ENCODE measurements at places on chromosomes 4 and X.

GRCh38 chr4:153222707-153223426 lies 18.6 kb downstream of the TRIM2 start:
- peak; percentile 18 for DNase-seq

GRCh38 chr4:183941964-183942363 lies 36.9 kb downstream of the STOX2 start:
- DNase-seq: no peak

DNA sequence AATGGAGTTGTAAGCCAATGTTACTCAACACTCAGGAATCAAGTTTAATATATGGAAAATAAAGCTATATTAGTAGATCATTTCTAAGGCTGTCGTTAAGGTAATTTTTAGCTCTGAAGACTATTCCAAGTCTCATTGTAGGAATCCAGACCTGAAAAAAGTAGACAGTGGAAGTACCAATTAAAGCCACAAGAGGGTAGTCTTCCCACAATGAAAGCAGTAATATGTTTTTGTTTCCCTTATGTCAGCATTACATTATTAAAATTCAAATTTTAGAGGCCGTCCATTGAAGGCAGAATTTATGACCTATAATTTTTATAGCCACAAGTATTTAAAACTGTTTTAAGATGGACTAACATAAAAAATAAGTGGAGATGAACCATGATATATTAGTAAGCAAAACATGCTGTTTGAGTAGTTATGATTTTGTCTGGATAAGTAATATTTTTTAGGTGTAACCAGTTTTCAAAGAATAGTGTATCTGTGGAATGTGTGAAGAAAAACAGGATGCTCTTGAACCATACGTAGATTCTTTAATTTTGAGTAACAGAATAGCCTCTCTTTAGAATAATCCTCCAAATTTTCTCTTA lies 372.6 kb upstream of the TECRL start:
- DNase-seq: no peak

DNA sequence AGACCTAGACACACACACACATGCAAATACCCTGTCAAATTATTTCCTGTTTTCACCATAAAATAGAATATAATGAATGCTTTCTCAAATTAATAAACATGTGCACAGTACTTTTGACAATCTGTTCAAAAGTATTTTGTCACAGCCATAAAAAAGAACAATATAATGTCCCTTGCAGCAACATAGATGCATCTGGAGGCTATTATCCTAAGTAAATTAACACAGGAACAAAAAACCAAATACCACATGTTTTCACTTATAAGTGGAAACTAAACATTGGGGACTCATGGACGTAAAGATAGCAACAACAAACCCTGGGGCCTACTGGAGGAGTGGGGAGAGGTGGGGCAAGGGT lies 15.5 kb downstream of the RAB40A start:
- no peak for DNase-seq

GRCh38 chrX:51336584-51336983 lies 4.0 kb downstream of the NUDT10 start:
- DNase-seq: no peak

DNA sequence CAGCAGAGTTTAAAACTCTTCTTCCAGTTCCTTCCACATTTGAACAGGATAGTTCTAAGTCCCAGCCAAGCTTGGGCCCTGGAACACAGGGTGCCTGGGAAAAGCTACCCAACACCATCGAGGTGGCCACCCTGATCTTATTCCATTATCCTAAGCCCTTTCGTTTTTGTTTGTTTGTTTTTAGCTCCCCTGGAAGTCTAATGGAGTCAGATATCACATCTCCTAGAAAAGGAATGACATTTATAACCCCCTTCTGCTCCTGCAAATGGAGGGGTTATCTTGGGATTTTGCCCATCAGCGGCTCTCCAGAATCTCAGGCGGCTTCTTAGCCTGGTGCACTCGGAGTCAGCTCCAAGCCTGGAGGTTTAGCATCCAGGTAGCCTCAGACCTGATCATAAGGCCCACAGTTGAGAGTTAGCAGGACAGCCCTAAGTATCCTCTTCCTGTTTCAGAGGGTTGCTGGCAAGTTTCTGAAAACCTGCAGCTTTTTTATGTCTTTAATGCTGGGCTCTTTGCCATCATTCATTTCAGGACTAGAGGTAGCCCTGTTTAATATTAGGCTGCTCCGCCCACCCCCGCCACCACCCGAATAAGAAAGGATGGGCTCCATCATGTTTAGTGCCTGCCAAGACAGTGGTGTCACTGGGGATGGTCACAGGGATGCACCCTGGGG lies 230.0 kb upstream of the LNX1 start:
- no peak for DNase-seq

DNA sequence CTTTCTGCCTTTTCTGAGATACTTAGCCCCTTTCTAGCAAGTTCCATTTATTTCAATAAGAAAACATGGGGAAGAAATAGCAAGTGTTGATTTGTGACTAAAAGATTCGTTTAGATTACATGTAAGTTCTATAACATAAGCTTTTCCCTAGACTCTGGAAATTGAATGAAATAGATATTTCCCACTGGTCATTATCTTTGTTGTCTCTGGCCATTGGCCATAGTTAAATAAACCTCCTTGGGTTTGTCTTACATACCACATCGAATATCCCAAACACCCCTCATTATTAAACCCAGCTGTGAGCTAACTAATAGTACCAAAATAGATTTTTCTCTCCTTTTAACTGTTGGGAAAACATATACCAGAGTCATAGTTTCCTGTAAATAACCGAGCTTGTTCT lies 534.8 kb downstream of the IQCM start:
- no peak for DNase-seq

- no peak for DNase-seq
These were observed 13.6 kb upstream of the C4orf50 start for GRCh38 chr4:6031846-6032245.

GRCh38 chr4:74361671-74362070 lies 3.3 kb upstream of the EREG start:
- no peak for DNase-seq

GRCh38 chrX:85244450-85245211 lies 840 bp downstream of the ZNF711 start:
- no peak for DNase-seq

DNA sequence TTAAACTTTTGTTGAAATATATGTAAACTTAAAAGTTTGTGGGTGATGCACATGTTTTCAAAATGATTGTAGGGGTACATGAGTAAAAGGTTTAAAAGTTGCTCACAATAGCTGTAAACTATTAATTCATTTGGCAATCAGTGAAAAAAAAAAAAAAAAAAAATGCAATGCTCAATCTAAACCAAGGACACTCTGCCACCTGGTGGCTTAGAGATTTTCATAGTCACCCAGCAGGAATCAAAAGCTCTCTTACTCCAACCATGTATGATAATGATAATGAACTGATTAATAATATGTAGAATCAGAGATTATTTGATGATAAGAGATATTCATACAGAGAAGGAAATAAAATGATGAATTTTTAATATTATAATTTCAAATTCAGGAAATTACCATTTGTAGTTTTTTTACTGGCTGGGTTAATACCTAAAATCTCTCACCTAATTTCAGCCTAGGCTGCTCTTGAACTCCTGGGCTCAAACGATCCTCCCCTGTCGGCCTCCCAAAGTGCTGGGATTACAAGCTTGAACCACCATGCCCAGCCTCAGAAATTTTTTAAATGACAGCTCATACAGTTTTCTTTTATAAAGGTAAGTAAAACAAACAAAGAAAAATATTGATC lies 46.9 kb upstream of the SLC25A4 start:
- no peak for DNase-seq

DNA sequence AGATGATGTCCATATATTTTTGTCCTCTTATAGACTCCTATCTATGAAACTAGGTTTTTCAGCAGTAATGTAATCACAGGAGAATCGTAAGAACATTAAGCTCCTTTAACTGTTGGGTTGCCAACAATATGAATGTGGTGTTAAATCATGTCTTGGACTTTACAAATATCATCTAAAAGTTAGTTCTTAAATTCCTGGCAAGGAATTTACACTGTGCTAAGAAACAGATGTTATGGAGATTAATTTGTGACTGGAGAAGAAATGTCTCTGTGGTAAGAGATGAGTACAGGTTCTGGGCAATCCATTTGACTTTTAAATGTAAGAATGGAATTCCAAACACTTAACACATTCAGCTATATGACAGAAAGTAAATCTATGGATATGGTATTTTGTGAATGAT lies 34.6 kb downstream of the CNKSR2 start:
- no peak for DNase-seq

DNA sequence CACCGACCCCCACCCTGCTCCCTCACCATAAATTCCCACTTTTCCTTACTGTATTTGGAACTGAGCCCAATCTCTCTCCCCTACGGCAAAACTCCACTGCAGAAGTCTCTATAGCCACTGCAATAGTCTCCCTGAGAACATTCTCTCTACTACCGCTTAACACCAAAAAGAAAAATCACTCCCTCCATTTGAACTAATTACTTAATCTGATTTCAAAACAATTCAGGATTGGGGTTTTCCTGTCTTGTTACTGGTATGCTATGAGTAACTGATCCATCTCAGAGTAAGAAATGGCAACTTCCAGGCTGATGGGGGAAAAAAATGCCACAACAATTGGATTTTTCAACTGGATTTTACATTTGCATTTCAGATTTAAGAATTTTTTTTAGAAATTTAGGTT lies 5.8 kb downstream of the PAPSS1 start:
- no peak for DNase-seq

DNA sequence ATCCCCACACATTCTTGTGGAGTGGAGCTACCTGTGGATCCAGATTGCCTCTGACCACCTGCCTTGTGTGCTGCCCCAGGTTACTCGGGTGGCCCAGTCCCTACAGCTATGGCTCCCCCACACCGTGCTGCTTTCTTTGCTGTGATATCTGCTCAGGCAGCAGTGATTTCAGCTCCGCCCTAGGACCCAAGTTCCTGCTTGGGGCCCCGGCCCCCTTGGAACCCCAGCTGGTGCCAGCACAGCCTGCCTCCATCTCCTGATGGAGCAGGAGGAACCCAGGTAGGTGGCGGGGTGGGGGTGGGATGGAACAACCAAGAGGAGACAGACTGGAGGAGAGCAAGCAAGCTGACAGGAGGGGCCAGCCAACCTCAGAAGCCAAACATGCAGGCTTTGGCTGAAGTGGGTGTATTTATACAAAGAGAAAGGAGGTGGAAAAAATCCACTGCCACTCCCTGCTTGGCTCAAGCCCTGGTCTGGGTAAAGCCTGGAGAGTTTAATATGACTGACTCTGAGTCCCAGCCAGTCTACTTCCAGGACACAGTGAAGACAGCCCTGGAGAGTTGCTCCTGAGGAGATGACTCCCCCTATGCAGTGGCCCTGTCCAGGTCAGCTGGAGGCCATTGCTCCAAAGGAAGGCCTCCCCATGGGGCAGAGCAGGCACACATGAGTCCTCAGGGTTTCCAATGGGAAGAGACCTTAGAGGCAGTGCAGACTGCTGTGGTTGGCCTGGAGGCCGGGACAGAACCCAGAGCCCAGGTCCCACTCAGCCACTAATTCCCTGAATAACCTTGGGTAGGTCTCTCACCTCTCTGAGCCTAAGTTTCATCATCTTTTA lies 197.1 kb upstream of the MAMLD1 start:
- no peak for DNase-seq

GRCh38 chr4:78707268-78707667 lies 68.9 kb upstream of the BMP2K start:
- no peak for DNase-seq

DNA sequence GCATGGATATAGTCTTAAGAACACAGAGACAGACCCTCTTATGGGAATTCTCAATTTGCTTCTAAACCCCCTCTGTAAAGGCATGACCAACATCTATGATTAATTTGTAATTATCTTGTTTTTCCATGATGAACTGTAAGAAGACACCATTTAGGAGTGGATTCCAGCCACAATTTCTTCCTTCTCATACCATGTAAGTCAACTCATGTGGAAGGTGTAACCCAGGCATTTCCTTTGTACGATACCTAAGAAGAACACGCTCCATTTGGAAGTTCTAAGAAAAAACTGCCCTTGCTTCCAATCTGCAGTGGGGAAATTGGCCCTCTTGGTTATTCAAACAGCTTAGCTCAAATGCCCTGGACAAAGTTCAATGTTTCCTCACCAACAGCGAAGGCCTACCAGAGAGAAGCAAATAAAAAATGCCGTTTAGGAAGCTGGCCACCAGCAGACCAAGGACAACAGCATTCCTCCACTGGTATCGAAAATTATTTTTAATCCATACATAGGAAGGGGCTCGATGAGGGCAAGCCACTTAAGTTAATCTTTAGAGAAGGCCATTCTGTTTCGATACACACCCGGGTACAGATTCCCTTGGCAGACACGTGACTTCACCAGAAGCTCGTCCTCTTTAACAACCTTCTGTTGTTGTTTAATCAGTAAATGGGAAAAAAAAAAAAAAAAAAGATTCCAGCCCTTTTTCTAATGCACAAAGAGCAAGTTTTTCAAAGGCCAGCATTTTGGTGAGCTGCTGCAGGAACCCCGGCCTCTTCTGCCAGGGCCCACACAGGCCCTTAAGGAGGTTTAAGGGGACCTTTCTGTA lies 2.6 kb downstream of the DHRSX start:
- DNase-seq: no peak

DNA sequence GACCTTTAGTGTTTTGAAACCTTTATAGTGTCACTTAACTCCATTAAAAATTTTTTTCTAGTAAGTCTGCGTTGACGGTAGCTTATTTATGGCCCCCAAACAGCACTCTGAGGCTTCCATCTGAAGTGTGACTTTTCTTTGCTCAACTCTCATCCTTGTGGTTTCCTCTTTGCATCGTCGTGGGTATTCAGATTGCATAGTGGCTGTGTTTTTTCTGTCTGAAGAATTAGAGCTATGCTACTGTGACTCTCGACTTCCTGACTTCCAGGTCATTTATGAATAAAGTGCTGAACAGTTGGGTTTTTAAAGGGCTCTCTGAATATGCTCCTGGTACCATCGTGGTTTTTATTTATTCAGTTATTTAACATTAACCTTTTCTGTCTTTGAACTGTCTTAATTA lies 44.9 kb downstream of the JADE1 start:
- DNase-seq: no peak

DNA sequence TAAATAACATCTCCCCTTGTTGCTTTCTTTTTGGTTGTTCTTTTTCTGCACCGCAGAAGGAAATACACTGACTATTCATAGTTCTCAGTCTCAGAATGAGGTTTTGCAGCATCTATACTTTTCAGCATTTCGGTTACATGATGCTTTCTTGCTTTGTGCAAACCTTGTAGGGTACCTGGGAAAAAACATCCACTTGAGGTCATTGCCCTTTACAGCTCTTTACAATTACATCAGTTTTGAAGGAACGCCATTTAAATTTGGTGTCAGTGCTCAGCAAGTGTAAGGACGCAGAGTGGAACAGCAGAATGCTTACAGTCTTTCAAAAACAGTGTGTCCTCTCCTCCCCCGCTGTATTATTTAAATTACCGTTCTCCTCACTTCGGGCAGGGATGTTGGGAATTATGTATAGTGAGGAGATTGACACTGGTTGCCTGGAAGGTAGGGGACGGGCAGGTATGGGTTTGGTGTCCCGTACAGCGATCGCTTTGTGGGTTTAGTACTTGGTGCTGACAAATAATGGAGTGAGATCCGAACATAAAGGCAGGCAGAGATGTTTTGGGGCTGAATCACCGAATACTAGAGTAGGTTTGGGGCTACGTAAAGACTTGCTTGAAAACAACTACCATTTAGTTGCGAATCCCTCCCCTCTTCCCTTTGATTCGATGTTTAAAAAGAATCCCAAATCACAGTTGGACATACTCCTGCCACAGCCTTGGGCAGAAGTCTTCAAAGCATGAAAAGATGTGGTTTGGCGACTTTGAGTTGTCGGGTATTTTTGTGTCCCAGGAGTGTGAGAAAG lies 2.0 kb upstream of the NKX3-2 start:
- DNase-seq: no peak
